ENCODE measurements at places on chromosomes 7 and 10.

GRCh38 chr10:123458933-123459332 lies 207.2 kb upstream of the GPR26 start:
- no peak for DNase-seq

GRCh38 chr10:35561715-35562114 lies 43.4 kb upstream of the GJD4 start:
- DNase-seq: no peak

- DNase-seq: no peak
Observed at GRCh38 chr7:96697822-96698221, 11.8 kb downstream of the SEM1 start.

DNA sequence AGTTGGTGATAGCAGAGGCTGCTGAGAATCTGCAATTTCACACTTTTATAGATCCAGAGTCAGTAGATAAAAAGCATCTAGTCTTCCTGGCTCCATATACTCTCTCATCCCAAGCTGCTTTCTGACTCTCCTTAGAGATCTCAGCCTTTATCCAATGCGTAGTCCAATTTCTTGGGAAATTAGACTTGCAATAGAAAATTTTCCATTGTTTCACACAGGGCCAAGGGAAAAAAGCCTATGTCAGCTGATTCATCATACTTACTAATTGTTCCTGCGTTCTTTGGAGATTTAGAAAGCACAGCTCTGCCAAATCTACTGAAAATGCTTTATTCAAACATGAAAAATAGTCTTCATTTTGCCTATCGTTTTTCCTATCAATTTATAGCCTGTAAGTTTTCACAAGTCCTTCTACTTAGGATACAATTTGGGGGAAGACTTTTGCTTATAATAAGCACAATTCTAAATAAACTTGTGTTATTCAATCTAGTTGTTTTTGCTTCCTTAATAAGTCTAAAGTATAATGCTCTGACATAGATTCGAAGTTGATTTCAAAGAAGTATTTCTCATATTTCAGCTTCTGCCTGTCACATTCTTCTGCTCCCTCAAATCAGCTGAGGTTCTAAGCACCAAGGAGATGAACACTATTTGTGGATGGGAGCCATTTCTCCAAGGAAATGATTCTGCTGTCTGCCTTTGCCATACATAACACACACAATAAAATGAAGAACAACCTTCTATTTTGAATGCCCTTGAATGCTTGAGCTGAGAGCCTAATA lies 165.4 kb downstream of the ADAM12 start:
- DNase-seq: no peak

DNA sequence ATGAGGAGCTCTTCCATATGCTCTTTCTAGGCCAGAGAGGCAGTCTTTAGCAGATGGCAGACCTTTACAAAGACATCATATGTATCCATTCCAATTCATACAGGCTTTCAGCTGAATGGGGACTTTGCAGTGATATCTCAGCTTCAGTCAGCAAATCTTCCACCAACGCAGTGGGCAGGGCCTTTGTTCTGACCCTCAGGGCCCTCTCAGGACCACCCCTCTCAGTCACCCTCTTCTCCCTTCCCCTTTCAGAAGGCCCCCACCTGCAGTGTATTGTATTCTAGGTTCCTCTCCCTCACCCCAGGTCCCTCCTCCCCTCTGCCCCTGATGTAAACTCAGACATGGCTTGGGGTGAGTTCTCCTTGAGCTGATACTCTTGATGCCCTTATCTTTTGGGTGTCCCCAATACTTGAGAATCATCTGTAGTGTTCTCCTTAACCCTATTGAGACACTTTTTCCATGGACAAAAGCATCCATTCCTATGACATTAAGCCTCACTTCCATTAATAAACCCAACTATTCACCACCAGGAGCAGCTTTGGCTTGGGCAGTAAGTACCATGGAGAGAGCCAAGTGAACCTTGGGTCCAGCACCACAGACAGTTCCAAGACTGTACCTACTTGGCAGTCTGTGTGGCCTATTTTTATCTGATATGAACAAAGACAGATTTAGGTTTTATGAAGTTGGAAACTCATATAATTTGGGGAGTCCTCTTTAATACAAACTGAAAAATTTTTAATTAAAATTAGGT lies 62.7 kb downstream of the ADCYAP1R1 start:
- DNase-seq: no peak

GRCh38 chr7:135184254-135184841 lies 13.8 kb upstream of the CYREN start:
- no peak for DNase-seq

- no peak for DNase-seq
Observed at GRCh38 chr7:100061518-100062193, 12.1 kb downstream of the ZSCAN21 start.

DNA sequence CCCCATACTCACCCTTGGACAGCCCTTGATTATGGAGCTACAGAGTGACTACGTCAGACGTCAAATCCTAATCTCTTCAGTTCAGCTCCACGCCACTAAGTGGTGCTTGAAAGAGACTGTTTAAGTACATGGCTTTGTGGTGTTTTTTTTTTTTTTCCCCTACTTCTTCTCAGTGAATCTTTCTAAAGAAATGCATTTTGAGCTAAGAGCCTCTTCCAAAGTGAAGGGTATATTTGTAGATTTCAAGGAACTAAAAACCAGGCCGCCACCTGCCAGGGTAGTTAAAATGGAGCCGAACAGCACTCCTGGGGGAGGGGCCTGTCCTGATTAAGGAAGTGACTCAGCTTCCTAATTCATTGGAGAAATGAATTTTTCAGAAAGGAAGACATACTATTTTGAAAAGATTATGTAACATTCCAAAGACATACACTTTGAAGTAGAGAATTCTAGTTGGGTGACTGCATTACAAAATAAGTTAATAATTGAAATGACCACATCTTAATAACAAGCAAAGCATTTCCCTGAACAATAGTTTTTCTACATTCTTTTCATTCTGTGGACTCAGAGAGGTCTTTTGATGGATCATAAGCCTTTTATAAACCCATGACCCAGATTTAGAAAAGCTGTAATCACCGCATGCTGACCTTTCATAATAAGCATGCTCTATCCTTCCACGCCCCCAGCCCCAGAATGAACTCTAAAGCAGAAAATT lies 20.6 kb upstream of the VPS41 start:
- no peak for DNase-seq

DNA sequence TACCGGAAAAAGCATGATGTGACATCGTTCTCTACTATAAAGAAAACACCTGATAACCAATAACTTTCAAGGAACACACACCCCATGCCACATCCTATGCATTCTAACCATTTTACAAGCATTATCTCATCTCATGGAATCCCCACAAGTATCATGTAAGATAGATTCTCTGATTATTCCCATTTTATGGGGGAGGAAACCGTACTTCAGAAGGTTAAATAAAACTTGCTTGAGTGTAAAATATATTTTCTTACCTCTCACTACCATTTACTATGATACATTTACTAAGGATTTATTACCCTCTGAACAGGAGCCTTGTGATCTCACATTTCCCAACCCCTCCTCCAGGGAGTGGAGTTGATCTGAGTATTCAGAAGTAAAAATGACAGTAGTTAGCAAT lies 522.7 kb downstream of the CNTNAP2 start:
- no peak for DNase-seq

GRCh38 chr7:48182718-48183369 lies 11.6 kb downstream of the ABCA13 start:
- DNase-seq: no peak

- no peak for DNase-seq
Observed at GRCh38 chr7:126856691-126857291, 395.9 kb downstream of the GRM8 start.

DNA sequence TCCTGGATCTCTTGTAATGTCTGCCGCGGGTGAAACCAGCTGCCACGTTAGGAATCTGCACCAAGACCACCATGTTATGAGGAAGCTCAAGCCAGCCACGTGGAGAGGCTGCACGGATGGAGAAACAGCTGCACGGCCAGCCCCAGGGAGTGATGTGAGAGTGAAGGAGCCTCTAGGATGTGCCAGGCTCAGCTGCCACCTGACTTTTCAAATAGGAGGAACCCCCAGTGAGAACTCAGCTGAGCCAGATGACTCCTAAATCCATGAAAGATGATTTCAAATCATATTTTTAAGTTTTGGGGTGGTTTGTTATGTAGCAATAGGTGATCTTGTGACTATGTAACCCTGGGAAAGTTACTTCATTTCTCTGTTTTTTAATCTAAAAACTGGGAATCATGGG lies 71.7 kb downstream of the PRKAG2 start:
- no peak for DNase-seq

DNA sequence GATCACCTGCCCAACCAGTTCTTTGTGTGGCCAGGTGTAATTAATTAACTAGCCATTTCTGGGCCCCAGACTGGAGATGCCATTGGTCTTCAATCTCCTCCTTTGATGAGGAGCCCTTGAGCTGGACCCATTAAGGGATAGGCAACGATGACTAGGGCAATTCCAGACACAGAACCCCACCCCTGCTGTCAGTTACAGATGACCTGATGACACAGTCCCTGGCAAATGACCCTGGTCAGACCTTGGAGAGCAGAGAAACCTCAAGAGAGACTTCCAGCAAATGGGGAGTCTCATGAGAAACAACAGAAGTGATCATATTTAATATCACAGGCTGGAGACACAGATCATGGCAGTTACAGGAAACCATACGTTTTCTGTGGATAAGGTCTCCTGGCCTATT lies 101.8 kb upstream of the TCF7L2 start:
- DNase-seq: no peak

DNA sequence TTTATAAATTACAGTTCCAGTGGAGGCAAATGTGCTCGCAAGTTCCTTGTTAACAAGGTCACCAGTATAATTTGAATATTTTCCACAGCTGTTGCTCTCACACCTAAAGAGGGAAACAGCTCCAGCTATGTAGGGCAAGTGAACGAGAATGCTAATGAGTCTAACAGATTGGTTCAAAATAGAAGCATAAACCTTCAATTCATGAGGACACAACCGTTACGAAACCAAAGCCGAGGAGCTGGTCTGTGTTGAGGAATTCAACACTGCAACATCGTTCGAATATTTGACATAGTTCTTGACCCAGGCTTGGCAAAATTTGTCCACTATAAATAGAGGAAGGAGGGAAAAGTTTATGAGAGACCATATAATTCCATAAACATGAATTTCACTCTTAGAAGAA lies 161.3 kb downstream of the KLF6 start:
- no peak for DNase-seq

GRCh38 chr10:34875061-34875460 lies 60.0 kb upstream of the PARD3 start:
- no peak for DNase-seq

- DNase-seq: no peak
Observed at GRCh38 chr10:123759501-123760031, 93.4 kb downstream of the GPR26 start.

GRCh38 chr10:47374611-47375536 lies 9.2 kb downstream of the ZNF488 start:
- DNase-seq: no peak

DNA sequence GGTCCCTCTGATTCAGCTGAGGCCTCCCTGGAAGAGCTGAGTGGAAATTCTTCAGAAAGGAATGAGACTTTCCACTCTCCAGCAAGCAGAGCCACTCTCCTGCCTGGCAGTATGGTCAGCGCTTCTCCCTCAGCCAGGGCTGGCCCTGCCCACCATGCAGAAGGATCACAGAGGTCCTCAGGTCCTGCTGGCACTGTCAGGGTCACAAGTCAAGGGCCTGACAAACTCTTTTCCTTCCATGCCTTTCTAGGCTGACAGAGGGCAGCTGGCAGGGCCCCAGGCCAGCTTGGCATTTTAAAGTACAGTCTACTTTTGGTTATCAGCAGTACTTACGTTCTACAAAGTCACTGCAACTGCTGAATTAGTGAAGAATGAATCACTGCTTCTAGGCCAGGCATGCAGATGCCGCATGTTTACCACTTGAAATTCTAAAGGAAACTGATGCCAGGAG lies 119.3 kb upstream of the FRMD4A start:
- DNase-seq: no peak

- no peak for DNase-seq
Observed at GRCh38 chr7:128166603-128167041, 74.5 kb upstream of the LEP start.

DNA sequence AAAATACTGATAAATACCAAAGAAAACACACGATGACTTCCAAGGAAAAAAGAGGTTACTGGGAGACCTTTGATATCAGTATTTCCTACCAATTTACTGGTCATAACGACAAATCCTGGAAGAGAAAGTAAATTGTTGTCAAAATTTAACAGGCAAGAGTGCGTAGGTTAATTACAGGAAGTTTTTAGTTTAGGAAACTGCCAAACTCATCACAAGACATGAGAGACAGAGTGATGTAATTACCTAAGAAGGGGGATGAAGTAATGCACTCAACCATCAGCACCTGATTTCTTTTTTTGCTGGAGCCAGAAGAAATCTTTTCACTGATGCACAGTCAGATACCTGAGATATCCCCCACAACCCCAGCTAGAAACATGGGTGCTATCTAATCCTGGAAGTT lies 16.8 kb downstream of the MACC1 start:
- no peak for DNase-seq

- no peak for DNase-seq
Observed at GRCh38 chr10:810351-810846, 120.9 kb upstream of the DIP2C start.

DNA sequence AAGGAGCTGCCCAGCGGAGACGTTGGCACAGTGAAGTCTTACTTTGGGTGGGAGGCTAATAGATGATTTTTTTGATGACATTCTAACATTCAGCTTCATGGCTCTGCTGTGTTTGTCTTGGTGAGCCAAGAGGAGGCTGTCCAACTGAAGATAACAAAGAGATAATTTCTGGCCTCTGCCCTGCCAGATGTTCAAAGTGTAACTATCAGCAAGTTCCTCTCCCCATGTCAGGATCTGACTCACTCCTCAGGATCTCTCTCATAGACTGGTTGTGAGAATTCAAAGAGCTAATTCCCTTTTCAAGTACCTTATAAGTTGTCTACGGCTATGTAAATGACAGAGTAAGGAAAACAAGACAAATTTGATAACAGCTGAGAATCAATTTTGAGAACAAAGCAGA lies 1340.9 kb downstream of the XPNPEP1 start:
- DNase-seq: no peak

GRCh38 chr10:14573666-14574261 lies 200.9 kb downstream of the FAM107B start:
- no peak for DNase-seq

All from CD4-positive, alpha-beta T cell treated with Interleukin-6 at 100 ng/mL for 8 hours (primary cell).